H9 (cell line): ENCODE measurements at places on chromosomes 5 and 9. TPM values are rescaled to one million over a fixed set of nuclear protein-coding genes. Genes with fewer than 3 reads are reported as not detected.

HDHD3 gene
- total RNA-seq: 10.8 and 10.9 TPM in 2 replicates

DOLPP1 gene
- 42.6 and 43.3 TPM in 2 replicates for total RNA-seq

LCN1 gene
- total RNA-seq: not detected in 2 replicates

PCDHB12 gene
- total RNA-seq: 2.3 and 3.1 TPM in 2 replicates

C9orf78 gene
- 37.5 and 43.6 TPM in 2 replicates for total RNA-seq

GRCh38 chr5:146877178-146877681 is 1.3 kb downstream of the PPP2R2B start:
- no peak overlapping the region for H3K27ac ChIP-seq
- peaks cover 17% of the 10 kb centered on the region; the same call in 1 of the 2 replicates for H3K4me1 ChIP-seq
- DNase-seq: no peak
- H3K4me3 ChIP-seq: peak overlapping the region; percentile 86
- H3K27me3 ChIP-seq: peaks cover 5% of the 10 kb centered on the region; the same call in 1 of the 2 replicates
- peaks cover 8% of the 10 kb centered on the region; the same call in 2 of the 3 replicates for H3K36me3 ChIP-seq

DNA sequence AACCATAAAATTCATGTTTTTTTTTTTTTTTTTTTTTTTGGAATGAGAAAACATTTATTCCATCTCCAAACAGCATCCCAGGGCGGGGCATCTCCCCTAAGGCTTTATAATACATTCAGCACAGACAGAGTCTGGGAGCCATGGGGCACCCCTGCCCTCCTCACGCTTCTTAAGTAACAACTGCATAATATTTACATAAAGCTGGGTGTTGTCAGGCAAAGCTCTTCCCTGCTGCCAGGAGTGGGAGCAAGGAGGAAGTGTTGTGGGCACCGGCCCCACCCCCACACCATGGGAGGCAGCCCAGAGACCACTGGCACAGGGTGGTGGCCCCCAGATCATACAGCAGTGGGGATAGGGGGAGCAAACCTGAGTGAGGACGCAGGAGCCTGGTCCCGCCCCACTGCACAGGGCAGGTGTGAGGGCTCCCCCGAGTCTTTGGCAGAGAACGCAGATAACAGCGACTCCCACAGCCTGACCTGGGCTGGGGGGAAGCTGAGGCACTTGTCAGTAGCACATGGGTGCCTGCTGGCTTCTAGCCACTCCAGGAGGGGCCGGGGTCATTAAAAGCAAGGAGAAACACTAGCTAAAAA is 86.1 kb upstream of the CEP78 start:
- H3K4me3 ChIP-seq: no peak overlapping the region

GRCh38 chr5:107408564-107408963 is 262.2 kb downstream of the EFNA5 start:
- no peak overlapping the region for H3K27ac ChIP-seq
- peaks cover 2% of the 10 kb centered on the region; the same call in 1 of the 2 replicates for H3K4me1 ChIP-seq
- H3K4me3 ChIP-seq: no peak overlapping the region
- no peak for DNase-seq
- no peaks in the 10 kb centered on the region for H3K36me3 ChIP-seq

- H3K36me3 ChIP-seq: no peaks in the 10 kb centered on the region
- no peaks in the 10 kb centered on the region; the same call in 1 of the 2 replicates for H3K4me1 ChIP-seq
- no peak overlapping the region for H3K4me3 ChIP-seq
- H3K27me3 ChIP-seq: no peaks in the 10 kb centered on the region
Observed at GRCh38 chr5:35668794-35669193, 51.1 kb downstream of the SPEF2 start.

- no peak overlapping the region for H3K27ac ChIP-seq
- H3K4me1 ChIP-seq: no peaks in the 10 kb centered on the region; the same call in 1 of the 2 replicates
- H3K36me3 ChIP-seq: peaks cover 19% of the 10 kb centered on the region
- H3K27me3 ChIP-seq: no peaks in the 10 kb centered on the region
- no peak for DNase-seq
Observed at GRCh38 chr5:75337366-75338021, 474 bp downstream of the HMGCR start.

DNA sequence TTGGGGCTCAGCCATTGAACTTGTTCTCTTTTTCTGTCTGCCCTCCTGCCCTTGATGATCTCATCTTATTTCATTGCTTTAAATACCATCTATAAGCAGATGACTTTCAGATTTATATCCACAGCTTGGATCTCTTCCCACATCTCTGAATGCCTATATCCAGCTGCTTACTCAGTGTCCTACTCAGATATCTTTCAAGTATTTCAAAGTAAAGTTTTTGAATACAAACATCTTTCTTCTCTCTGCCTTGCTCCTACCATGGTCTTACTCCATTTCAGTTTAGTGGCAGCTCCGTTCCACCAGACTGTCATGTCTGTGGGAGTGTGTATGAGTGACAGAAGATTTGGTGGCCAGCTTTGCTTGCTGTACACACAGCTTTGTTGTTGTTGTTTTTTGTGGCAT is 59.7 kb downstream of the ERBIN start:
- no peak overlapping the region for H3K27ac ChIP-seq
- peaks cover 11% of the 10 kb centered on the region; the same call in 1 of the 2 replicates for H3K4me1 ChIP-seq
- no peaks in the 10 kb centered on the region for H3K27me3 ChIP-seq
- H3K4me3 ChIP-seq: no peak overlapping the region

DNA sequence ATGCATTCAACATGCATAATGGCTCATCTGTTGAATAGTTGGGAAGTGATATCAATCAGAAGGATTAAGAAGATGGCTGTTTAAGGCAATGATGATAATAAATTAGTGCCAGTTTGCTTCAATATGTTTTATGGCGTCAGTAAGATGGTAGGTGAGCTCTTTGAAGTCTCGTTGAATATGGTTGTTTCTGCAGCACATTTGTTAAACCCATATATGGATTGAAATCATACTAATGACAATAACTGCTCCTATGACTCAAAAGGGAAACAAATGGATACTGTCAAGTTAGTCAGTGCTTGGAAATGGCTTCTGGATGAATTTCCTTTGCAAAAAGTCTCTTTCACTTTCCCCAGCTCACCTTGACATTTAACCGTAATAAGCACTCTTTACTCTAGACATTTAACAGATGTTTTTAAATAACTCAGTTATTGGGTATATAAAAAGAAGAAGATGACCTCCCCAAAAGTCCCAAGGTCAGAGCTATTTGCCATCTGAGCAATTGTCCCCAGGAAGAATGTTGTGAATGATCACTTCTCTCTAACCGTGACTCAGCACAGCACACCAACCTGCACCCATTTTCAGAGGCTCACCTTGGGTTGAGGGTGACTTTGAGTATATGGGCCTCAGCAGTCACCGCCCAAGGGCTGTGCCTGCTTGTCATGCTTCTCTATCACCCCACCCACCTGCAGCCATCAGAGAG is 133.4 kb downstream of the GRIA1 start:
- no peak overlapping the region for H3K4me3 ChIP-seq
- H3K27me3 ChIP-seq: no peaks in the 10 kb centered on the region
- DNase-seq: peak; percentile 31

DNA sequence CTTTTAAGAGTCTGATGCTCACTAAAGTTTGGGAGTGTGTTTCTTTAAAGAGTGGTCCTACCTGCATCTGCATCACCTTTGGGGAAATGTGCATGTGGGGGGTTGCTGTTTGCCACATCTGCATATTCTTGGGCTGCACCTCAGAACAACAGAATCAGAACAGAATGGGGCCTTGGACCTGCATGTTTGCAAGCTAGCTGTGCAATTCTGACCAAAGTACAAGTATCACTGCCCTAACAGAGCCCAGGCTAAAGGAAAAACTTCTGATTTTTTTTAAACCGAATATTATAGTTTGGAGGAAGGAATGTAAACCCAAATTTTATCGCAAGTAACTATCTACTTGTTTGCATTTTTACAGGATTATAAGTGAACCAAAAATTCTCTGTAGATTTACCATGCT is 34.2 kb upstream of the PRLR start:
- peaks cover 22% of the 10 kb centered on the region for H3K36me3 ChIP-seq
- no peak overlapping the region for H3K27ac ChIP-seq
- no peaks in the 10 kb centered on the region for H3K27me3 ChIP-seq
- DNase-seq: no peak

DNA sequence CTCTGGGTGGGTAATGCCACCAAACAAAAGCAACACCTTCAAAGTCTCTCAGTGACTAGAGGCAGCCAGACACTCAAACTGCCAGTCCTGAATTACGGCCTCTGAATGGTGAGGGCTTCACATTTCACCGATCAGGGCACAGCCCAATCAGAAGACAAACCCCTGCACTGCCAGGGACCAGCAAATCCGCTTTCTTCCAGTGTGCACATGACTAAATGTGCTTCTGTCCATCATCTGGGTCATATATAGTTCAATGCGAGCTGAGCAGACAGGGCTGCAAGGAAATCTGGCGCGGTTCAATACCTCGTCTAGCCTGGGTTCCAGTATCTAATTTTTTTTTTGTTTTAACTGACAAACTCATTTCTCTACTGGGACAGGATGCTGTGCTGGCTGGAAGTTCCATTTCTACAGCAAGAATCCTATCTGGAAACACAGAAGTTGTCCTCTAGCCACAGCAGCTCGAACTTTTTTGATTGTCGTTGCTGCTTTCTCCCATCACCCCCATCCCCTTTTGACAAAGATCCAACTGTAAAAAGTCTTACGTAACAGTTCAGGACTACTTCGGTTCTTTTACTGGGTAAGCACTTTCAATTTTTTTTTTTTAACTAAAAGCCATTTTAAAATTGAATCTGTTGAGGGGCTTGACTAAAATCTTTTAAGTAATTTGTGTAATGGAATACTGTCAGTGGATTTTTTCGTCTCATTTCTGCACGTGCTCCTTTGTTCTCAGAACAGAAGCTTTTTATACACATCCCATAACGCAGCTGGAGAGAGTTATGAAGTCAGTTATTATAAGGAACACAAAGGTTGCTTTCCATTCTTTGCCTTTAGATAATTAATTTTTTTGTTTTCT is 112.7 kb downstream of the NR6A1 start:
- peaks cover 2% of the 10 kb centered on the region; the same call in 1 of the 2 replicates for H3K4me1 ChIP-seq
- no peaks in the 10 kb centered on the region for H3K27me3 ChIP-seq
- peak; percentile 83 for DNase-seq
- H3K36me3 ChIP-seq: no peaks in the 10 kb centered on the region

- no peak overlapping the region for H3K27ac ChIP-seq
- H3K27me3 ChIP-seq: no peaks in the 10 kb centered on the region
- H3K36me3 ChIP-seq: no peaks in the 10 kb centered on the region
Observed at GRCh38 chr5:122501089-122501435, 189.0 kb downstream of the SNCAIP start.

DNA sequence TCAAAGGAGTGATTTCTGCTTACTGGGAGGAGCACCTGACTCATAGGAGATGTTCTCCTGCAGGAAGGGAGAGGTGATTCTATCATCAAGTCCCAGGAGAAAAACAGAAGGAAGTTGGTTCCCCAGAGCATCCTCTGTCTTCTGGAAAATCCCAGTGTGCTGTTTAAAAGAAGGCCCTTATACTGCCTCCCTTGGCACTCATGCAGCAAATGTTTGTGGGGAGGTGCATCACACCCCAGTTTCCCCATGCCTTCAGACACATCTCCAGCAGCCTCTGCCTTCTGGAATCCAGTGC is 63.1 kb downstream of the PPARGC1B start:
- H3K4me1 ChIP-seq: no peaks in the 10 kb centered on the region
- DNase-seq: no peak
- H3K27ac ChIP-seq: no peak overlapping the region
- no peaks in the 10 kb centered on the region for H3K36me3 ChIP-seq

- H3K4me3 ChIP-seq: no peak overlapping the region
- peaks cover 15% of the 10 kb centered on the region for H3K36me3 ChIP-seq
- H3K27me3 ChIP-seq: no peaks in the 10 kb centered on the region
- H3K27ac ChIP-seq: no peak overlapping the region
Observed at GRCh38 chr5:119427060-119427459, 25.2 kb upstream of the HSD17B4 start.

- H3K27me3 ChIP-seq: no peaks in the 10 kb centered on the region
- H3K36me3 ChIP-seq: peaks cover 15% of the 10 kb centered on the region
- DNase-seq: peak; percentile 69
- no peak overlapping the region for H3K27ac ChIP-seq
- no peaks in the 10 kb centered on the region; the same call in 1 of the 2 replicates for H3K4me1 ChIP-seq
Observed at GRCh38 chr9:130298662-130299279, 33.2 kb downstream of the HMCN2 start.

DNA sequence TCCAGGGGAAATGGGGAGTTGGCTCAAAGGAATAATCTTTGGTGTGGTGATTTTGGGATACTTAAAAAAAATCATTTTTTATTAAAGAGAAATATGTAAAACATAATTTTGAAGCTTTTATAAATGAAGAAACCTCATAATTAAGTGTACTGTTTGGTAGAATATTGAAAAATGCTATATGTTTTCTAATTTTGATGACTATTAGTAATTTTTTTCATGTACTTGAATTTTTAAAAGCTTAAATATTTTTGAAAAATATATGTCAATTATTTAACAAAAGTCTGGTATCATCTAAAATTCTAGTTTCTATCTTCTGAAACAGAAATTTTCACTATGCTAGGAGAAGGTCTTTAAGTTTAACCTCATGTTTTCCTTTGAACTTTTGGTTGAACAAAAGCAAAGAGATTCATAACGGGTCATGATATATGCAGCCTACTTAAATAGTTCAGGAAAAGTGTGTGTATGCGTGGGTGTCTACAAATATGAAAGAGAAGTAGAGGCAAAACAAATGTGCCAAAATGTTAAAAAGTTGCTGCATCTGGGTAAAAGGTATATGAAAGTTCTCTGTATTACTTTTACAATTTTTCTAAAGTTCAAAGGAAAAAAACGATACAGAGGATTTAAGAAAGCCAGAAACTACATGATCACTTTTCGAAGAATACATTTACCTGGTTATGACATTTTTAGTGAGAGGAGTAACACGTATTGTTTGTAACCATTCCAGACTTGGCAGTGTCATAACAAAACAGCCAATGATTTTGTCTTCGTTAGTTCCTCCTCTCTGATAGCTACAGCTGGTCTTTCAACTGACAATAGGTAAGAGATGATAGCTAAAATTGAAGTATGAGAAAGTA is 117.3 kb upstream of the TNFAIP8 start:
- H3K27ac ChIP-seq: no peak overlapping the region
- no peak for DNase-seq
- H3K27me3 ChIP-seq: no peaks in the 10 kb centered on the region
- no peaks in the 10 kb centered on the region for H3K4me1 ChIP-seq

DNA sequence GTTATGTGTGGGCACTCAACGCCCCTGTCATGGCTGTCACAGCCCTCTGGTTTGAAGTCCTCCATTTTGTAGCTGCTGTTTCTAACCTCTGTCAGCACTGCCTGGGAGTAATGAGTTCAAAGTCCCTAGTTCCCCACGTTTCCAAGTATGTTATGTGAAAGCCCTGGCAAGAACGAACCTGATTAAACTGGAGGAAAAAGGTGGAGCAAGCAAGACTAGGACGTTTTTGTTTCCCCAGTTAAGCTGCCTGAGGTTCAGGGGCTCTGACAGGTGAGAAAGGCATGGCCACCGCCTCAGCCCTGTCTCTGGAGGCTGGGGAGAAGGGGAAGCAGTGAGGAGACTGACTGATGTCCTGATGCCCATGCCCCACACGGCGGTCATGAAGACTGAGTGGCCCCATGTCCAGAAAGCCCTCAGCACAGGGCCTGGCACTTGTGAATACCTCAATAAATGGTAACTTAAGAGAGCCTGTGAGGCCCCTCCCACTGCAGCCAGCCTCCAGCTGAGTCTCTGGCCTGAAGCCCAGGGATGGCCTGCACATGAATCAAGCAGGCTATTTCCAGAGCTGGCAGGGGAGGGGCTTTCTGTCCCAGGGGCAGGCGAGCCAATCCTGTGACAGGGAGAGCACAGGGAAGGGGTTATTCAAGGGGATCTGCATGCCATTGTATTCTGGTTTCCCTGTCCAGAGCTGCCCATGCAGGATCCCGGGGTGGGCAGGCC is 61.8 kb downstream of the PFDN1 start:
- peaks cover 9% of the 10 kb centered on the region for H3K4me1 ChIP-seq
- no peak overlapping the region for H3K4me3 ChIP-seq
- peak; percentile 90 for DNase-seq
- no peaks in the 10 kb centered on the region for H3K27me3 ChIP-seq
- peaks cover 6% of the 10 kb centered on the region; the same call in 1 of the 2 replicates for H3K36me3 ChIP-seq

GRCh38 chr5:83055166-83055565 is 22.0 kb downstream of the TMEM167A start:
- H3K27ac ChIP-seq: no peak overlapping the region
- peaks cover 51% of the 10 kb centered on the region for H3K36me3 ChIP-seq
- no peak for DNase-seq
- no peaks in the 10 kb centered on the region for H3K27me3 ChIP-seq
- no peak overlapping the region for H3K4me3 ChIP-seq
